Jurkat, Clone E6-1 (cell line): ENCODE measurements at places on chromosomes 3 and 15.

DNA sequence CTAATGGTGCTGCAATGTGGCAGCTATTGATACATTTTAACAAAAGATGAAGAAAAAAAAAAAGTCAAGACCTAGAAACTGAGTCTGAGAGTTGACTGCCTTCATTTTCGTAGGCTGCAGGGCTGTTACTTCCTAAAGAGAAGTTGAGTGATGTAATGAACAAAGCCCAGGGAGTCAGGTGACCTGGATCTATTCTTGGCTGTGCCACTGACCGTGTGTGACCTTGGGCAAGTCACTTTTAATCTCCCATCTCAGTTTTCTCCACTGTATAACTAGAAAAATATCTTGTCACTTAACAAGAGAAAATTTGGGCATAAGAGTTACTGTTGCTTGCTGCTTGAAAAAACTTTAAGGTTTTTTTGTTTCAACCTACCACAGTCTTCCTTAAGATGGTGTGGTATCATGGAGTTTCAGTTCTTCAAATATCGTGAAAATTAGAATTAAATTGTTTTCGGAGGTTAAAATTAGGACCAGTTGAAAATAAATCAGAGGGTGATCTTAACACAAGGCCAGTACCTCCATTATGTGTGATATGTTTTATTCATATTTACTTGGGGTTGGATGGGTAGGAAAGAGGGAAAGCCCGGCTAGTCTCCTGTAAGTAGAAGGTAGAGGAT, 5.8 kb downstream of the FMN1 start:
- DNase-seq: no peak

GRCh38 chr3:29215948-29216347, 64.9 kb upstream of the RBMS3 start:
- no peak for DNase-seq

GRCh38 chr3:13200465-13200864, 127.2 kb upstream of the IQSEC1 start:
- no peak for DNase-seq

GRCh38 chr15:52255008-52255407, 40.6 kb downstream of the MYO5C start:
- no peak for DNase-seq

DNA sequence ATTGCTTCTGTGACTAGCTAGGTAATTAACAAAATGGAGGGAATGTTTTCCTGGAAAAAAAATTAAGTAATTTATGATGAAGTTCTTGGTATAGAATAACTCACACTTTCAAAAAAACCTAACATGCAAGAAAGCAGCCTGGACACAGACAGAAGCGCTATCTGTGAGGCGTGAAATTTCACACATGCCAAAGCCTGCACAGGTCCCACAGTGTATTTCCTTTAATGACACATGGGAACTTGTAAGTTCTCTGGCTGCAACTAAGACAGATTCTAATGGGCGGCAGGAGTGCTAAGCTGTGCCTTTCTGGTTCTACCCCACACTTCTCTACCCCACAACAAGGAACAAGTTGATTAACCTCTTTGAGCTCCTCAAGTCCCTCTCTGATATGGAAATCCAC, 84.9 kb upstream of the NEO1 start:
- no peak for DNase-seq

- DNase-seq: no peak
These were observed 1368.9 kb downstream of the OTOL1 start for GRCh38 chr3:162865466-162865865.

DNA sequence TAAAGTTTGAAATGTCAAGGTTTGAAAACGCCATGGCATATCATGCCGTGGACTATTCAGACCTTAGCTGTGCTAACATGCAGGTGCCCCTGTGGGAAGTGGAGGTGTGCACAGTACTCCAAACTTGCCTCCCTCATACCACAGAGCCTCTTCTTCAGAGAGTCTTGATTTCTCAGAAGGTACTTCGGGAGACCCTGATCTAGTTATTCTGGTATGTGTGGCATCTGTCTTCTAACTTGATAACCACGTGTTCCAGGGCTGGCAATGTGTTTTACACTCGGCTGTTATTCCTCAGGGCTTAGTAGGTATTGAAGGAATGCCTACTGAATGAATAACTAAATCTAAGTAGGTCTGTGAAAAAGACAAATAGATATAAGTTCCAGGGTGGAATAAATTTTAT, 309.9 kb downstream of the CLSTN2 start:
- DNase-seq: no peak

DNA sequence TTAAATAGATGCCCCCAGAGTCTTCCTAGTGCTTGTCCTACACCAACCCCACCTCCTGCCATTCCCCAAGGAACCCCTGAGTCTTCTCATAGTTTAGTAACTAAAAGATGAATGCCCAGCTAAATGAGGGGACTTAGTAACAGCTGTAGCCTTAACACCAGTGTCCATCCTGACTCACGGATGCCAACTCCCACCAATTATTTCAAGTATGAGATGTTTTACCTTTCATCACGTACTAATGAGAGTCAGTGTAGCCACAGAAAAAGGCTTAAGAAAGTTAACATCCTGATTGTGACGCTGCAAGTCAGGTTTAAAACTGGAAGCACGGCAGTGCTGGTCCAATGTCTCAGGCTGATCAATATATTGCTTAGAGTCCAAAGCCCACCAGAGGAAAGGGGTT, 109.9 kb downstream of the FMN1 start:
- DNase-seq: no peak

GRCh38 chr3:139524841-139525636, 14.5 kb downstream of the RBP1 start:
- no peak for DNase-seq

- no peak for DNase-seq
These were observed 23.8 kb downstream of the RLBP1 start for GRCh38 chr15:89197503-89197971.

DNA sequence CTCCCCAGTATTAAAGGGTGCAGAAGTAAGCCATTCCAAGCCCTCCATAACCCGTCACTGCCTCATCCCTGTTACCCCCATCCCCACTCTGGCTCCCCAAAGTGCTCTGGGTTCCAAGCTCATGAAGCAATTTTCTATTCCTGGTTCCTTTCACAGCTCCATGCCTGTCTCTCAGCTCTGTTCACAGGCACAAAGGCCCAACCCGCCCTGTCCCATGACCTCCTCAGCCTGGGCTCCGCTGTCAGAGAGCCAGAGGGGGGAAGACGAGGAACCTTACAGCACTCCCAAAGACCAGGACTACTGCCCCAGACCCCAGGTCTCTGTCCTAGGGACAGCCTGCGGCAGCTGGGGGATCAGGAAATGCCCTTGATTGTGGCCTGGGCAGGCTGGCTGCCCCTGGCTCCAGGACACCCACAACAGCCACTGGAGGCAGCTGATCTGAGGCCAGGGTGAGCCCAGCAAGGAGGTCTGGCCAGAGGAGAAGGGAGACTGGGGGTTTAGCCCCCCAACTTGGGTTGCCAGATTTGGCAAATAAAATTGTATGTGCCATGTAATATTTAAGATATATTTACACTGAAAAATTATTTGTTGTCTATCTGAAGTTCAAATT, 43.2 kb upstream of the LINGO1 start:
- no peak for DNase-seq

DNA sequence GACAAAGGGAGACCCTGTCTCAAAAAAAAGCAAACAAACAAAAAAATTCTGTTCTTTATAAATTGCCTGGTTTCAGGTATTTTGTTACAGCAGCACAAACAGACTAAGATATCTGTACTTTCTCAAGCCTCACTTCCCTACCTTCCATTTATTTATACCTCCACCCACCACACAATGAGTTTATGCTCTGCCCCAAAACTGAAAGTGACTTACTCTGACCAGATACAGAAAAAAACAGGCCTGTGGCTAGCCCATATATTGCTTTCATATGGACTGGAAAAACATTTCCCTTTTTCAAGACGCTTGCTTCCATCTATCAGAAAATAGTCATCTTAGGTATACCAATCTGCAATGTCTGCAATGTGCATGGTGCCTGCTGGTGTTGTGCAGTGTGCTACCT, 8.7 kb upstream of the GPD1L start:
- DNase-seq: no peak

DNA sequence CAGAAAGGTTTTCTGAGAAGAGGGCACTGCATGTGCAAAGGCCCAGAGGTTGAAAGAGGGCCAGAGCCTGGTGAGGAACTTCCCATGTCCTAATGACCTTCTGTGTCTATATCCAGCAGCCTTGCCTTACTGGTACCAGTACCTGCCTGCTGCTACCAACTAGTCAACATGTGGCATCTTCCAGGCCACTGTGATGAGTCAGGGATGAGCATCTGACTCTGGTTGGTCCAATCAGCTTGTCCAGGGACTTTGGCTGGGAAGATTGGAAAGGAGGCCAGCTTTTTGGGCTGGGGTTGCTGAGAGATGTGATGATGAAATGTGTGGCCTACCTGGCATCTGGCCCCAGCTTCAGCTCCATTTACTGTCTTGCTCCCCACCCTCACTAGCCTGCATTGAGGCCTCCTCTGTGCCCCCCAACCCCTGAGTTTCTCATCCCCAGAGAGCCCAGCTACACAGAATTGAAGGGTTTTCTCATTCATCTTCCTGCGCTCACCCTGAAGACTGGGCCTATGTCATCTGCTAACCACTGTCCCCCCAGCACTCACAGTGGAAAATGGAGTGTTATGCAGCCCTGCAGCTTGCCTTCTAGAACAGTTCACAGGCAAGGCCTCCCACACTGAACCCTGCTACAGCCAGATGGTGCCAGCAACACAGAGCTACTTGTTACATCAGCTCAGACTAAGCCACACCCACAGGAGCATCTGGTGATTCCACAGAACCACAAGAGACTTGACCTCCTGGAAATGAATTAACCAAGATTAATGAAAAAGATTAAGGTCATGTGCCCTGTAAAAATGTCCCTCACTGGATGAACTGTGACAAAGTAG, 1.3 kb upstream of the TWF2 start:
- peak; percentile 79 for DNase-seq

GRCh38 chr3:125418306-125418705, 43.2 kb upstream of the ZNF148 start:
- DNase-seq: no peak

DNA sequence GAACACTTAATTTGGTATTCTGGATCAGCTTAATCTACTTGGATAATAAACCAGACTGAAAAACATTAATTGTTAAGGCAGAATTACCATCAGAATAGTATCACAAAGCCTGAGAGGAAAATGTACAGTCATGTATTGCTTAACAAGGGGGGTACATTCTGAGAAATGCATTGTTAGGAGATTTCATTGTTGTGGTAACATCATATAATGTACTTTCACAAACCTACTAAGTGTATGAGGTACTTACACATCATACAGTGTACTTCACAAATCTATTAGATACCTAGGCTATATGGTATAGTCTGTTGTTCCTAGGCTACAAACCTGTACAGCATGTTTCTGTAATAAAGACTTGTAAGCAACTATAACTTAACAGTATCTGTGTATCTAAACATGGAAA, 68.2 kb downstream of the NBEAL2 start:
- DNase-seq: no peak

DNA sequence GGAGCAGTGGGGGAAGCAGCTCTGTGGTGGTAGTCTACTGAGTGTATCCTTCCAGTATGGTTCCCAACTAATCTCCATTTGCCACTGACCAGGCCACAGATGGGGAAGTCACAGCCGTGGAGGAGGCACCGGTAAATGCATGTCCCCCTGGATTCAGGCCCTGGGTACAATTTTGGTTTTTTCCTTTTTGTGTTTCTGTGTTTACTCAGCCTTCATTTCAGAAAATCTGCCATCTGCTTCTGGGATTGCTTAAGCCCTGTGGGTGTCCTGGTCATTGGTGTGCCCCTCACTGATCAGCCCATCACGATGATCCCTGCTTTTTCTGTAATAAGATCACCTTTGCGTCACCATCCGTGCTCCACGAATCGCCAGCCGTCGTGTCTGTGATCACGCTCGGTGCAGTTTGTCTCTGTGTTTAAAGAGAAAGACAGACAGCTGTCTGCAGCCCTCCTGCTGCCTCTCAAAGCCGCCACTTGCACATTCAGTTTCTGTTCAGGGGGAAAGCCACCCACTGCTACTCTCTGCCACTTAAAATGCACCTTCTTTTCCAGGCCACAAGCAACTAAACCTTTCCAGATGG, 68.9 kb downstream of the DNASE1L3 start:
- no peak for DNase-seq

- no peak for DNase-seq
These were observed 58.5 kb upstream of the SAMMSON start for GRCh38 chr3:69941037-69941436.

- no peak for DNase-seq
These were observed 81.2 kb upstream of the RAP2B start for GRCh38 chr3:153080778-153081240.

- DNase-seq: no peak
These were observed 18.6 kb upstream of the MYZAP start for GRCh38 chr15:57573151-57573550.

DNA sequence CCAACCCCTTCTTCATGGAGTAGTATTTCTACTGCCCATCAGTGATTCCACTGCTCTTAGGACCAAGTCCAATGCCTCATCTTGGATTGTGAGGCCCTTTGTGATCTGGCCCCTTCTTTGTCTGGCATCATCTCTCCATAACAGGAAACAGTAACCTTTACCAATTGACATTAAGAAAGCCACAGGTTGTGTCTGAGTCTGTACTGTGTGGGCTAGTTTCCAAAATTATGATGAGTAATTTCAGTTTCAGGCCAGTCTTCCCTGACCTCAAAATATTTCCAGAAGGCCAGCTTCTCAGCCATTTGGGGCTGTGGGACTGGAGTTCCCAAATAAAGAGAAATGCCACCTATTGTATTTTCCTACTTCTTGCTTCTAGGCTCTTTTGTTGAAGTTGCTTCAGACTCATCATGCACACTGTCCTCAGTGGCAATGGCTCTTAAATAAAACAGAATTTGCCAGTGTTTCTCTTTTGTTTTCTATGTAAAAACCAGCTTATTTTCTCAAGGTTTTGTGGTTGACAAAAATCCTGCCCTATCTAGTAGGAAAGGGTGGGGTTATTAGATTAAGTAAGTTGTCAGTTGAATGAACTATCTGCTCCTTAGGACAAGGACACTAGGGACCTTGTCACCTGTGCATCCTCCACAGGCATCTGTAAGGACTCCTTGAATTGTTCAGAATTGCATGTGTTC, 47.0 kb upstream of the ACKR4 start:
- no peak for DNase-seq
